H1 (cell line): ENCODE measurements at places on chromosomes 5 and 9.

- no peak for DNase-seq
Measured at GRCh38 chr5:172502969-172503368, 48.6 kb upstream of the SH3PXD2B start.

DNA sequence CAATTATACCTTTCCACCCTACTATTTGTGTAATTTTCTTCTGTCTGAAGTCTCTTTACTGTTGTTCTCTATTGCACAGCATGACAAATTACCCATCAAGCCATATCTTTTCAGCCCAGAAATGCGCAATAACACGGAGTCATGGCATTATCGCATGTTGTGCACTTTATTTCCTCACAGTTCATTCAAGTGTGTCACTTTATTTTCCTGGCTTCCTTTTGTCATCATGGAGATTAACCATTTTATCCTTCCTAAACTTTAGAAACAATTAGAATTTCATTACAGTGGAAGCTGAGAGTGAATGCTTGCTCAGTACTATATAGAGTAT lies 41.3 kb upstream of the MEF2C start:
- no peak for DNase-seq

DNA sequence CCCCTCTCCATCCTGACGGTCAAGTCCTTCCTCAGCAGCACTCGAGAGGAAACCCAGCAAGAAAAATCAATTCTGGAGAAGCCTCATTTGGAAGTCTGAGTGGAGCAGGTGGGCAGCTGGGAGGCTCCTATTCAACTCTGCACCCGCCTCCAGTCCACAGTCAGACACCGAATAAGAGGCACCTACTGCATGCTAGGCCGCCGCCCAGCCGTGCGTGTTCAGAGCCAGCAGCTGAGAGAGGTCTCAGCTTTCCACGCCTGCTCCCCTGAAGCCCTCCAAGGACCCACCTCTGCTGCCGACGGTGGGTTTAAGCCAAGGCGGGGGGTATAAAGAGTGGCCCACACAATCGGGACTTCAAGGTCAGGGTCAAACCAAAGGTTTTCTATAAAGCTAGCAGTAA lies 41.9 kb downstream of the VAV2 start:
- no peak for DNase-seq

DNA sequence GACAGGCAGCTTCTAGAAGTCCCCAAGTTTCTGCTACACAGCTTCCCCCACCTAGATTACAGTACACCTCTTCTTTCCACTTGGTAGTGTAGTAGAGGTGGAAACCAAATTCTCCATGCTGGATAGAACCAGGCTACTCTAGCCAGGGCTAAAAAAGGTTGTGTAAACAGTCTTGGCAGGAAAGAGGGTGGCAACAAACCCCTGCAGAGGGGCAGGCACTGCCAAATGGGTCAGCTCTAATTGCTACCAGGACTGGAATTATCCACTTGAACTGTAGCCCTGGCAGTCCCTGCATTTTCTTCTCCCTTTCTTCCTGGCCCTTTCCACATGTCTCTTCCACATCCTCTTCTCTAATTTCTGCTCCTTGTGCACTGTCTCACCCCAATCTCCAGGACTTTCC lies 24.8 kb downstream of the RANBP3L start:
- no peak for DNase-seq

DNA sequence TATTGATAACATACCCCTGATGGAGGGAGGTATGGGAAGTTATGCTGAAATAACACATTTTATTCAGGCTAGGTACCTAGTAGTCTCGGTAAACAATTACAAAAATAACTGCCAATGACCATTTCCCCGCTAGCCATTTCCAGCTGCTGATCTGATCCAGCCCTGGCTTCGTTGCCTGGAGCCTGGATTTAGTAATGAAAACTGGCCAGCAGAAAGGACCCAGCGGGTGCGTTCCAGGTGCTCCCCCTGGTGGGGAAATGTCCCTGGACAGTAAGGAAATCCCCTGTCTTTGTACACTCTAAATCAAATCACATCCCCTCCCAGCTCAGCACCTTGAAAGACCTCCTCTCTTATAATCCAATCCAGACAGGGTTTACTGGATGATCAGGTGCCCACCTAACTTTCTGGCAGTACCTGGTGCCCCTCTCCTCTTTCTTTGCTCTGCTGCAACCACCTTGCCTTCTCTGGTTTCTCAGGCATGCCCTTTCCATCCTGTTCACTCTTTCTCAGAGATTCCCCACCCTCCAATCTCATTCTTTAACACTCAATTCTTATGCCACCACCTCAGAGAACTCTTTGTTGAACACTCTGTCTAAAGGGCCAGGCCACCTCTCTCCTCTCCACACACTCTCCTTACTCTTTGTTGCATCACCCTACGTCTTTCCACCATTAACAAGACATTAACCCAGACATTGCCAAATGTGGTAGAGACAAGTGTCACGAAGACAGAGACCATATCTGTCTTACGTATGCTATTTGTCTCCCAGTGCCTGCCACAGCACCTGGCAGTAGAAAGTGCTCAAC lies 50.1 kb upstream of the SMAD5 start:
- DNase-seq: no peak

DNA sequence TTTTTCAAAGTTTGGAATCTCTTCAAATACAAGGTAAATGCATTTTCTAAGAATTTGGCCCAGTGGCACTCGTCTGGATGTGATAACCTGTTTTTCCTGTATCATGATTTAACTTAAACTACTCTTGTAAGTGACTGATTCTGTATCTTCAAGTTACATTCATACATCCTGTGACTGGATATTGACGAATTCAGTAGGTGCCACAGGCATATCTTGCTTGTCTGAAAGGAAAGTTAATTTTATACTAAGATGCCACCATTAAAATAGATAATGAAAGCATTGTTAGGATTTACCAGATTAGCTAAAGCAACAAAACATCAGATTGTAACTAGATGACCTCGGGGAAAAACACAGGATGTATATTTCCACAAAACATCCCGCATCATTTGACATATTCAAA lies 175.3 kb upstream of the ZNF608 start:
- DNase-seq: no peak

GRCh38 chr5:149383399-149383798 lies 4.3 kb upstream of the IL17B start:
- no peak for DNase-seq
